ENCODE measurements at places on chromosomes 11 and 22.

DNA sequence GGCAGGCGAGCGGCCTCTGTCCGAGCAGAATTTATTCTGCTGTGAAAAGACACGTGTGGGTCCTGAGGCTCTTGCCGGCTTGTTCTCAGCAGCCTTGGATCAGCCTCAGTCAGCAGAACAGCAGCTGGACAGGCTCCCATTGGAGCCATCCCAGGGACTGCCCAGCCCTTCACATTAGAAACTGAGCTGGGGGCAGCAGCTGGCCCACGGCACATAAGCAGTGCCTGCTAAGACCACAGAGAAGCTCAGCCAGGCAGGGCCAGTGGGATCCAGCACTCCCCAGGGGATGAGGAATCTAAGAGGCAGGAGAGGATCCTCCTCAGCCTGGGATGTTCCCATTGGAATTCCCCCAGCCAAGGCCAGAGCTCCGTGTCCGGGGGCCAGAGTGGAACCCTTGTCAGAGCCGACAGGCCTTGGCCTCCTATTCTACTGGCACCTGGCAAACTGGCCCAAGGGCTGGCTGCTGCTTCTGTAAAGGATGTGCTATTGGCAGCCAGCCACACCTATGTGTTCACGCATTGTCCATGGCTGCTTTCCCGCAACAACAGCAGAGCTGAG, 18.2 kb downstream of the RTN4R start:
- DNase-seq, result no peak

DNA sequence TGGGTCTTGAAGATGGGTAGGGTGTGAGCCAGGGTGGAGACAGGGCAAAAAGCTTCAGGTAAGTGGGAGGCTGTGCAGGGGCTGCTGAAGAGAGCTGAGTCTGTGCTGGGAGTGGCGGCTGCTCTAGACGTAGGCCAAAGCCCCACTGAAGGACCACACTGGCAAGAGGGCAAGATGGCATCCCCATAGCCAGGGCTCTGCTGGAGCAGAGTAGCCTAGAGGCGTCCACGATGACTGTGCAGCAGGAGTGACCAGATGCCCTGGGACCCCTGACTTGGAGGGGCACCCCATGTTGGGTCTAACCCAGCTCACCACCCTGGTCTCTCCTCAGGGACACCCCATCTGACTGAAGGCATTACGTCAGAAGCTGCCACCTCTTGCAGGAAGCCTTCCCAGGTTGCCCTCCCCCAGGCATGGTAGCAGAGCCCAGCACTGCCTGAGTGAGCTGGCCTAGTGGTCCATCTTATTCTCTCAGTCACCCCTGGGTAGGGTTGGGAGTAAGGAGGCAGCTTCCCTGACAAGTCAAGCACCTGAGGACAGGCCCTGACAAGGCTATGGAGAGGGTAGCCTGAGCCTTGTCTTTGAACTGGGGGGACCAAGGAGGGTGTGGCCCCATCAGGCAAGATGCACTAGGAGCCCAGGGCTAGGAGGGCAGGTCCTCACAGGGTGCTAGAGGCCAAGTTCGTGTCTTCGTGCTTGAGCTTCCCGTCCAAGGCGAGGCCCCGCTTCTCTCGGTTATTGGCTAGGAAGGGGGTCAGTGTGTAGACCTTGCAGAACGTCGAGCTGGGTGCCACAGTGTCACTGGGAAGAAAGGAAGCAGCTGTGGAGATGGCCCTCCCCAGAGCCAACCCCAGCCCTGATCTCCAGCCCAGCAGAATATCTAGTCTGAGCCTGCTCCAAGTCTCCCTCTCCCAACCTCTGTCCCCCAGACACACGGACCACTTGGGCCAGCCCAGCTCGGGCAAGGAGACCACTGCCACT, 33.1 kb downstream of the TPBGL start:
- no peak for DNase-seq

GRCh38 chr22:30568137-30568805, 6.2 kb downstream of the GAL3ST1 start:
- no peak for DNase-seq

- peak; percentile 69 for DNase-seq
These were observed 14.1 kb downstream of the ANKK1 start for GRCh38 chr11:113401718-113402117.

DNA sequence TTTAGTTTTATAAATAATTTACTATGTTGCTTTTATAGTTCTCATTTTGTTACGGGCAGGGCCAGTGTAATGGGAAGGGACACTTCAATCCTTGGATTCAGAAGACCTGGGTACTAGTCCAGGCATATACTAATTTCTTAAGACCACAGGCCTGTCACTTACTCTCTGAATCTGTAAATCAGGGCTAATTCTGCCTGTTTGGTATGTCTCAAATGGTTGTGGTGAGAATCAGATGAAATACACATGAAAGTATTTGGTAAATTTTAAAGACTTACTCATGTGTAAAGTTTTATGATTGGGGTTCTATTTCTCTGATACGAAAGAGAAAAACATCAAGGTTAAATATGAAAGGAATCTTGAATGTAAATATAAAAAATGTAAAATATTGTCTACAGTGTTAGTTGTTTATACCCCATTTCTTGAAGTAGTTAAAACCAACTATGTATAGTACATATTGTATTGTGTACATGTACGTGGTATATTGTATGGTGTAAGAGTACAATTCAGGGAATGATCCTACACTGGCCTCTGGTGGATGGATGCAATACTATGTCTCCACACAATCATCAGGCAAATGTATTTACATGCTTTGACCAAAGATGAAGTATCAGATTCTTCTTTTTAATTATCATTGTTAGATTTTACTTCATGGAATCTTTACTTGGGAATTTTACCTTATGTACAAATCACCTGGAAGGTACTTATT, 24.5 kb upstream of the RAG2 start:
- peak; percentile 0 for DNase-seq

GRCh38 chr11:68845351-68846002, 3.8 kb upstream of the CPT1A start:
- no peak for DNase-seq

GRCh38 chr11:2766166-2766565, 66.4 kb upstream of the KCNQ1OT1 start:
- DNase-seq, result no peak

DNA sequence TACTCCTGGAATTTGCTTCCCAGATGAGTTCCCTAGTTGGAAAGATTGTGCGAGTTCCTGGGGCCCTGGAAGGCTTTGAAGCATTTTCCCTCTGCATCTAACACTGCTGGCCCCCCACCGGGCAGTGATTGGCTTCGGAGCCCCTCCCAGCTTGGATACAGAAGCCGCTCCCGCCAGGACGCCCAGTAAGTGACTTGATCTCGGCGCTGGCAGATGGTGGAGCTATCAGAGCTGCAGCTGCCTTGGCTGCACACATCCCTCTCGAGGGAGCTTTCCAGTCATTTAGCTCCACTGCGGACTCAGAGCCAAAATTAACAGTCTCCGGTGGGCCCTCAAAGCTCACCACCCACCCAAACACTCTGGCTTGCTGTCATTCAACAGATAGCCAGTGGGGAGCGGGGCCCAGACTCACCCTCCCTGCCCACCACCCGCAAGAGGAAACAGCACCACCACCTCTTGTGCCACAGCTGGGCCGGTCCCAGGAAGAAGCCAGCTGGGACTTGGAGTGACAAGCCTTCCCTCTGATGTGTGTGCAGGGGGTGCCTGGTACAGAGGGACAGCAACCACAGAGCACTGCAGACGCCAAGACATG, 162.3 kb downstream of the TRIM29 start:
- DNase-seq, result peak; percentile 57

Data from NCI-H1694 (cell line).